CD8-positive, alpha-beta T cell (primary cell): ENCODE measurements at places on chromosomes 6 and 20.

DNA sequence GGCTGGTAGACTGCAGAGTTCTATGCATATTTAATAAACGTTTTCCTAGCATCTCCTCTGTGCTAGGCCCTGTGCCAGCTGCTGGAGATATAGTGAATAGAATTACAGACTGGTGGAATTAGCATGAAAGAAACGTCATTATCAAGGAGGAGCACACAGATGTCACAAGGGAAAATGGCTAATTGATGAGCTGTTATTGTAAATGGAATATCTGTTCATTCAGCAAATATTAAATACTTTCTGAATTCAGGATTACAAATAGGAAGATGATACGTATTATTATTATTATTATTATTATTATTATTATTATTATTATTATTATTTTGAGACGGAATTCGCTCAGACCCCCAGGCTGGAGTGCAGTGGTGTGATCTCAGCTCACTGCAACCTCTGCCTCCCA, 1.2 kb downstream of the AAR2 start:
- DNase-seq = no peak

DNA sequence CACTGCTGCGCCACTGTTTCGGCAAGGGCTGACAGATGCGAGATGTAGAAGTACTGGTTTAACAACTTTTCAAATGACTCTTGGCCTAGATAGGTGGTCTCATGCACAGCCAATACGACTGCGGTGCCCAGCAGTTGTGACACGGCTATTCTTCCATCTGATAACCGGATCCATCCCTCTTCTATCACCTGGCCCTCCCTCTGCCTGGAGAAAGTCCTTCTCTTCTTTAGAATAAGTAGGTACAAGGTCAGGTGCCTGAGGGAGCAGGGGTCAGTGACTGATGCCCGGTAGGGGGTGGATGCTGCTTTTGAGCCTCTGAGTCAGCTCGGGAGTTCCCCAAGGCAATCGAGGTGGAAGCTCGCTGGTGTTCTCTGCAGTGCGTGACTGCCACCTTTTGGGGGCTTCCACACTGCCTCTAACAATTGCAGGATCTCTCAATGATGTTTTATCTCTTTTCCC, 166.8 kb upstream of the GRIK2 start:
- no peak for DNase-seq

- no peak for DNase-seq
Observed at GRCh38 chr6:159513914-159514313, 179.1 kb downstream of the SOD2 start.

GRCh38 chr20:22630701-22631100, 46.3 kb upstream of the FOXA2 start:
- DNase-seq = no peak

- DNase-seq = no peak
Observed at GRCh38 chr6:169555971-169556617, 145.7 kb downstream of the WDR27 start.

- DNase-seq = no peak
Observed at GRCh38 chr6:39508515-39508914, 186.0 kb upstream of the KCNK16 start.

GRCh38 chr6:42511803-42512422, 51.9 kb upstream of the UBR2 start:
- DNase-seq = no peak

DNA sequence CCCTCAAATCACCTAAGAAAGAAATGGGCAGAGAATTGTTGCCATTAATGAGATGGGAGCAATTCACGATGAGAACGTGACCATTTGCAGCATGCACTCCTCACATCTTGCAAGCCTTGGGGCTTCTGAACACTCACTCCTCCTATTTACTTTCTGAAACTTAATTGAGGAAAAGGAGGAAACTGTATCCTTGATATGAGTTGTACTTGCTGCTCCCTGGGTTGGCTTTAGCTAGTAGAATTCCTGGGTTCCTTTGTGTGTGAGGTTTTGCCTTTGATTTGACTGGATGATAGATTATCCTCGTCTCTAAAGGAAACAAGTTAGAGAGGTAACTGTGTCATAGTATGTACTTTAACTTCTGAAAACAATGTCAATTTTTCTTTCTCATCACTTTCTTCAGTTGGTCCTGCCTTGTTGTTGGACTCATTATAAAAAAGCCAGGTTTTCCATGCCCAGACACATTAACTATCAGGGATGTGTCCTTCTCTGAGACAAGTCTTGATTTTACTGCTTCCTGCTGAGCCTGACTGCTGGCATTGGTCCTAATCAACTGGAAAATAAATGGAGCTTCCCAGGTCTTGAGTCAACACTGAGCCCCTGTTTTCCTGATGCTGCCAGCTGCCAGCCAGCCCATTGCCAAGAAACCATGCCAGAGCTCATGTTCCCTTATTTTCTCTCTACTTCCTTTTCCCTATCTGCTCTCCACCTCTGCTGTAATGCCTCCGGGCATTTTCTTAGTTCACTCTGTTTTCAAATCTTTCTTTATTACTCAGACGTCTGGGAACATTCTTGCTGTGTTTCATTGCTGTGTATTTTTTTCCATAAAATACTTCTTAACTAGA, 6.0 kb upstream of the MRAP2 start:
- DNase-seq = no peak

GRCh38 chr20:24747010-24747712, 201.9 kb upstream of the CST7 start:
- no peak for DNase-seq

- DNase-seq = no peak
Observed at GRCh38 chr6:129276986-129277385, 394.0 kb downstream of the LAMA2 start.

DNA sequence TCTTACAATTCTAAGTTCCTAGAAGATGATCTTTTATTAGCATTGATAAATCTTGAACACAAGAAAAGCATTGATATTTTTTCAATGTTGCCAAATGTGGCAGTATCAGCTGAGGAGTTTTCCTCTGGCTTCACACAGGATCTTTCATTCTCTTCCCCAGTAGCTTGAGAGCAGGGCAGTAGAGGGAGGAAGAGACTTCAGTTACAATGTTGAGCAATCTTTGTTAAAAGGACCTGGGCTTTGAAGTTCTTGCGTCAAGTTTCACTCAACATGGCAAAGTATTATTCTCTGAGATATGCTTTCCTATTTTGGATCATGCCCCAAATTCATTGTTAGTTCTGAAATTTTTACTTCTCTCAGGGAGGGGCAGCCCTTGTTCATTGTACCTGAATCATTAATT, 238.0 kb downstream of the COL12A1 start:
- DNase-seq = no peak

GRCh38 chr6:39377539-39377950, 55.0 kb upstream of the KCNK16 start:
- no peak for DNase-seq

DNA sequence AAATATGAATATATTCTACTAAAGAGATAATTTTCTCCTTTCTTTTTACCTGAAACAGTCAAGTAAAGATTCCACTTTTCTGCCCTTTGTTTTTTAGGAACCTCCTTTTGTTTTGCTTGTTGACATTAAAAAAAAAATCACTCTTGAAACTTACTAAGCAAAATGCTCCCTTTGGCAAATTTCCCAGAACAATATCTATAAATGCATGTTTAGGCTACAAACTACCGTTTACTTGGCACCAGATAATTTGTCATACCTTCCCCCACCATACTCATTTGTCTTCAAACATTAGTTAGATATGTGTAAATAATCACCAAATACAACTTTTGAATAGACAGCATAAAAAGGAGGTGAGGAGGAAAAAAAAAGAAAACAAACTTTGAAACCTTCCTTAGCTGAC, 604.7 kb downstream of the RFPL4B start:
- DNase-seq = no peak

DNA sequence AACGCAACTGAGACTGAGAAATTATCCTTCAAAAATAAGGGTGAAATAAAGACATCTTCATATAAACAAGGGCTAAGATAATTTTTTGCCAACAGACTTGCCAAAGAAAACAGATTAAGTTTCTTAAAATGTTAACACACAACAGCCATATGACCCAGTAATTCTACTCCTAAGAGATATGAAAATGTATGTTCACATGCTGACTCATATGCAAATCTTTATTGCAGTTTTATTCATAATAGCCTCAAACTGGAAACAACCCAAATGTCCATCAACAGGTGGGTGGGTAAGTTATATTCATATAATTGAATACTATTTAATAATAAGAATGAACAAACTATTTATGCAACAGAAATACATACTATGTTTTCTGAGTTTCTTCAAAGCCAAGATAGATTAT, 140.1 kb downstream of the REV3L start:
- DNase-seq = no peak

DNA sequence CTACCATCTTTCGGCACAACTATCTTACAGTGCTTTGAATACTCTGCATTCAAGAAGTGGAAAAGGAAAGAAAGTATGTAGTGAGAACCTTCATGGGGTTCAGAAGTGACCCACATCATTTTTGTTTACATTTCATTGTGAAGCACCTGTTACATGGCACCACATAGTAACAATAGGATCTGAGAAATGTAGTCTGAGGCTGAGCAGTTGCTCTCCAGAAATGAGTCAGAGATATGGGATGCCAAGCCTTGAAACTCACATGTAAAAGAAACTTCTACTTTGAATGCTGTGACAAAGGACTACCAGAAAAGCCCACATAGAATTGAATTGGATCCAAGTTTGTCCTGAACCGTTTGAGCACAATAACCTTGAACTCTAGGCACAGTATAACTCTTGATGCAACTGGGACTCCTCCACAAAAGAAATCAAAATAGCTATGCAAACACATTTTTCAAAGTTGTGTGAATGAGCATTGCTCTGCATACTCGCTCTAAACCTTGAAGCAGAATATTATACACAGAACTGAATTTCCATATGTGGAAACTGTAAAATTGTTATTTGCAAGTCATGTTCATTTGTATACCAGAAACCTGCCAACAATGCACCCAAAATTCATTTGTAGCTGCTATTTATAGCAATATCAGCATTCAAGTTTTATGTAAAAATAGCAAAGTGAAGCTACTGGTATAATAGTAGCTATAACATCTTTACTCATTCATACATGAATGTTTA, 400.9 kb upstream of the POU3F2 start:
- DNase-seq = no peak

GRCh38 chr20:16311756-16312155, 261.5 kb downstream of the KIF16B start:
- DNase-seq = no peak

- DNase-seq = no peak
Observed at GRCh38 chr20:50224531-50225255, 34.1 kb downstream of the CEBPB start.

DNA sequence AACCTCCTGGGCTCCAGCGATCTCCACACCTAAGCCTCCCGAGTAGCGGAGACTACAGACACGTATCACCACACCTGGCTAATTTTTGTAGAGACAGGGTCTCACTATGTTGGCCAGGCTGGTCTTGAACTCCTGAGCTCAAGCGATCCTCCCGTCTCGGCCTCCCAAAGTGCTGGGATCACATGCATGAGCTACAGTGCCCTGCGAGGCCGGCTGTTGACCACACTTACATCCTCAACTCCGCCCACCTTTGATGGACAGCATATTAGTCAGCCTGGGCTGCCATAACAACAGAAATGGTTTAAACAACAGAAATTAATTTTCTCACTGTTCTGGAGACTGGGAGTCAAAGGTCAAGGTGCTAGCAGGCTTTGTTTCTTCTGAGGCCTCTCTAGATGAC, 107.7 kb downstream of the JPH2 start:
- DNase-seq = no peak
